Activated T-helper 2 cell treated with anti-CD3 and anti-CD28 coated beads, Interferon-gamma antibody, Interleukin-2, Interleukin-4, amounts not matched to agents 10 μg/mL and 5 μg/mL and 100 μg/mL, durations not matched to agents 14 hours and 24 hours and 36 hours (primary cell): ENCODE measurements at places on chromosomes 3 and 15. TPM values are rescaled to one million over a fixed set of nuclear protein-coding genes. Genes with fewer than 3 reads are reported as not detected.

NECTIN3 gene
- total RNA-seq: 2.2 and 2.6 TPM in 2 replicates

CASR gene
- not detected in 2 replicates for total RNA-seq

LMAN1L gene
- total RNA-seq: 0.32 TPM in 1 of 2 replicates, not detected in the other

LRRC3B gene
- total RNA-seq: not detected in 2 replicates

SMCO1 gene
- total RNA-seq: not detected in 2 replicates

PIF1 gene
- total RNA-seq: 28.1 and 29.2 TPM in 2 replicates

SLC24A5 gene
- total RNA-seq: not detected in 2 replicates

SLC51B gene
- total RNA-seq: not detected in 2 replicates

CCDC39 gene
- total RNA-seq: not detected in 2 replicates

SAMMSON gene
- not detected in 2 replicates for total RNA-seq

CCNB2 gene
- 57.5 and 59.2 TPM in 2 replicates for total RNA-seq

CHRNA5 gene
- 6.5 and 7.7 TPM in 2 replicates for total RNA-seq

NDN gene
- 4.3 and 4.8 TPM in 2 replicates for total RNA-seq

NUTM1 gene
- total RNA-seq: not detected in 2 replicates

TNFAIP8L3 gene
- total RNA-seq: 0.98 and 1.8 TPM in 2 replicates

XYLB gene
- total RNA-seq: 8.6 and 11.8 TPM in 2 replicates

ITPKA gene
- total RNA-seq: 4.7 and 5.7 TPM in 2 replicates

PLIN1 gene
- 0.25 TPM in 1 of 2 replicates, not detected in the other for total RNA-seq

PLCL2 gene
- total RNA-seq: 12.5 and 12.8 TPM in 2 replicates

ISLR2 gene
- total RNA-seq: not detected in 2 replicates

RPL29 gene
- total RNA-seq: 1,666 and 1,693 TPM in 2 replicates

HYAL1 gene
- total RNA-seq: 0.23 and 0.59 TPM in 2 replicates

GATM gene
- 2.3 and 3.2 TPM in 2 replicates for total RNA-seq

FYTTD1 gene
- 57.5 and 63.0 TPM in 2 replicates for total RNA-seq
